IMR-90 (cell line): ENCODE measurements at places on chromosomes 4 and X.
A peak's percentile ranks its signal among the peaks of the same experiment; 100 is the strongest.

GRCh38 chr4:181757910-181758660 is 485.1 kb upstream of the TENM3 start:
- no peak for DNase-seq
- H3K27me3 ChIP-seq, result no peaks in the 10 kb centered on the region
- no peaks in the 10 kb centered on the region for H3K36me3 ChIP-seq
- no peak overlapping the region for H3K27ac ChIP-seq
- peaks cover 2% of the 10 kb centered on the region; the same call in 1 of the 2 replicates for H3K4me1 ChIP-seq

DNA sequence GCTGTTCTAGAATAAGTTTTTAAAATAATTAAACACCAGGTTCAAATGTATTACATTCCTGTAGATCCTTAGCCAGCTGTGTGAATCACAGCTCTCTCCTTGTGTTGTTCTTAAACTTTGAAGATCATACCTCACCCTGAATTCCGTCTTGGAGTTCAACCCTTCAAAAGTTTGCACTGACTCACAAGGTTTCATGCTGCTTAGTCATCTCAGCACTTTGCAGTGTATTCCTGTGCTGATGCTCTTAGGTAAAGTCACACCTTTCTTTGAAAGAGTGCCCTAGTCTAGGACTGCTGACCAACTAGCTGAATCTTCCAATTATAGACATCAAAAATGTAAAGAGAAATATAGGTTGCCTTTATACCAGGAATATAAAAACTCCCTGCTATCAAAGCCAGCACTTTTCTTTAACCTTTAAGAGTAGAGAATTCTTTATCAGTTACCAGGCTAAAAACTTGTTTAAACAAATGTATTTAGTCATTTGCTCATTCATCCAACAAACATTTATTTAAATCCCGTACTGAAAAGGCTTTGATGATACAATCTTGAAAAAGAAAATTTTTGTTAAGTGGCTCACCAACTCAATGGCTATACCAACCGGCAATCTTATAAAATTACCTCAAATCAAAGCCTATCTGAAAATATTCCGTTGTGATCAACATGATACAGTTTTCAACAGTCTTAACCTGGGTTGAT is 169.7 kb downstream of the RAP1GDS1 start:
- peaks cover 4% of the 10 kb centered on the region for H3K36me3 ChIP-seq
- peak overlapping the region; percentile 33 for H3K27ac ChIP-seq
- no peaks in the 10 kb centered on the region for H3K27me3 ChIP-seq
- no peak overlapping the region for H3K4me3 ChIP-seq

GRCh38 chrX:53082773-53083616 is 828 bp downstream of the TSPYL2 start:
- H3K4me1 ChIP-seq, result peaks cover 3% of the 10 kb centered on the region; the same call in 1 of the 2 replicates
- H3K27ac ChIP-seq, result peak overlapping the region; percentile 49
- no peak for DNase-seq
- H3K4me3 ChIP-seq, result peak overlapping the region; percentile 76

DNA sequence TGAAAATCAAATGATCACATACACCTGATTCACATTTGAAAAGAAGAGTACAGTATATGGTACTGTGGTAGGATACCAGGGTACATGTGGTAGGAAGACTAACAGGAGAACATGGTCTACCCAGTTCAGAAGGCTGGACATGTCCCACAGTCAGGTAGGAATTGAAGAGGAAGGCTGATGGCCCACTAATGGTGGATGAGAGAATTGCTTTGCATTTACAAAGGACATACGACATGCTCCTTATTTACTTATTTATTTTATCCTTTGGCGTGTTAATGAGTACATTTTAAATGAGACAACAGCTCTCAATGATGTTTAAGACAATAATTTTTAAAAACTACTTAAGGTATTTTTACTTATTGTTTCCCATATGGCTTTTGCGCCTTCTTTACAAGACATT is 106.7 kb upstream of the BMP2K start:
- H3K27ac ChIP-seq, result no peak overlapping the region
- H3K4me3 ChIP-seq, result no peak overlapping the region

DNA sequence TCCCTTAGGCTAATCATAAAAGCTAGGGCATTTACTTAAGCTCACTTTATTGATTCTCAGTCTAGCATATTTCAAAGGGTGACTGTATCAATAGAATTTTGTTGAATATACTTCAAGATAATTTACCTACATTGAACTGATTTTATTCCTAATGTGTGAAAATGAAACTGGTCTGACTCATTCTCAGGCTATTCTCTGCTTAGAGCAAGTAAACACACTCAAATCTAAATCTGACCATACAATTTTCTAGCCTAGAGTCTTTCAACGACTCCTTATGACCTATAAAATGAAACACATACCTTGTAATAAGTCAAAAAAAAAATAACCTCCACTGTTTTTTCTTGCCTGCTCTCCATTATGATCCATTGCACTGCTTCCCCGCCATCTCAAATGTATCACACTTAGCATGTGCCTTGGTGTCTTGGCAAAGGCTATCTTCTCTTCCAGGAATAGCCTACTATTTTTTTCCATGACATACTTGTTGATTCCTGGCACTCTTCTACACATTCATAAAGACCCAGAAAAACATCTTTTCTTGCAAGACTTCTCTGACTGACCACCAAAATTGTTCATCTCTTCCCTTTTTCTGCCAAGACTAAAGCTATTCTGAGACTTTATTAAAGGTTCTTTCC is 965.1 kb upstream of the HS3ST1 start:
- no peak for DNase-seq
- no peaks in the 10 kb centered on the region for H3K27me3 ChIP-seq
- no peaks in the 10 kb centered on the region for H3K4me1 ChIP-seq
- H3K27ac ChIP-seq, result no peak overlapping the region
- H3K4me3 ChIP-seq, result no peak overlapping the region

- no peak overlapping the region; the same call in 1 of the 2 replicates for H3K4me3 ChIP-seq
- H3K4me1 ChIP-seq, result peaks cover 11% of the 10 kb centered on the region
- H3K27me3 ChIP-seq, result no peaks in the 10 kb centered on the region
Observed at GRCh38 chr4:102692474-102692873, 68.3 kb downstream of the MANBA start.

- H3K4me1 ChIP-seq, result peaks cover 5% of the 10 kb centered on the region; the same call in 1 of the 2 replicates
- peak; percentile 8 for DNase-seq
- H3K27me3 ChIP-seq, result no peaks in the 10 kb centered on the region
- no peak overlapping the region for H3K27ac ChIP-seq
- no peaks in the 10 kb centered on the region for H3K36me3 ChIP-seq
Observed at GRCh38 chrX:19849464-19850080, 37.8 kb downstream of the SH3KBP1 start.

DNA sequence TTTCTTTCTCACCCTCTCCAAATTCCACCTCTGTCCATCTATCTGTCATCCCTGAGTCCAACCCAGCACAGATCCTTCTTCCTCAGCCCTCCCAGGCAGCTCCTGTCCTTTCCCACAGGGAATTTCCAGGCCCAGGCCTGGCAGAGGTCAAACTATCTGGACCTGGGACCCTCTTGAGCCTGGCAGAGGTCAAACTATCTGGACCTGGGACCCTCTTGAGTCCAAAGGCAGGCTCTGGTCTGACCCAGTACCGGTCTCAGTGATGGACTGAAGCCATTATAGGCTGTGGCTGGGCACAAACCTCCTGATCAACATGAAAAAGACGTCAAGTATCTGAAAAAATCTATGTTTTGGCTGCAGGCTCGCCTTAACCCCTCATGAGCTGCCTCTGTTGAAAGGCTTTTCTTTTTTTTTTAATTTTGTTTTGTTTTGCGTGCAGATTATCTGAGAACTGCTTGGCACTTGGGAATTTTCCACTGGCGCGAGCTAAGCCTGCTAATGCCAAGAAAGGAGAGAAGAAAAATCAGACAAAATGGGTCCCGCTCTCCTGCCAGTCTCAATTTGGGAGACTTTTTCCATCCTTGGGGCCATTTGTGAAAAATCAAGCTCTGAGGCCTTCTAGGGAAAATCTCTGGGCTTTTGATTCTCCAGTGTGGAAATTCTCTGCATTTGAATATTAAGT is 31.2 kb downstream of the MSX1 start:
- no peak for DNase-seq
- H3K4me3 ChIP-seq, result no peak overlapping the region
- no peaks in the 10 kb centered on the region for H3K36me3 ChIP-seq
- no peak overlapping the region for H3K27ac ChIP-seq
- H3K27me3 ChIP-seq, result peaks cover 34% of the 10 kb centered on the region

GRCh38 chr4:158282252-158282651 is 72.0 kb downstream of the TMEM144 start:
- H3K27ac ChIP-seq, result no peak overlapping the region
- no peak overlapping the region for H3K4me3 ChIP-seq
- H3K27me3 ChIP-seq, result no peaks in the 10 kb centered on the region
- peak; percentile 40 for DNase-seq
- H3K4me1 ChIP-seq, result no peaks in the 10 kb centered on the region

DNA sequence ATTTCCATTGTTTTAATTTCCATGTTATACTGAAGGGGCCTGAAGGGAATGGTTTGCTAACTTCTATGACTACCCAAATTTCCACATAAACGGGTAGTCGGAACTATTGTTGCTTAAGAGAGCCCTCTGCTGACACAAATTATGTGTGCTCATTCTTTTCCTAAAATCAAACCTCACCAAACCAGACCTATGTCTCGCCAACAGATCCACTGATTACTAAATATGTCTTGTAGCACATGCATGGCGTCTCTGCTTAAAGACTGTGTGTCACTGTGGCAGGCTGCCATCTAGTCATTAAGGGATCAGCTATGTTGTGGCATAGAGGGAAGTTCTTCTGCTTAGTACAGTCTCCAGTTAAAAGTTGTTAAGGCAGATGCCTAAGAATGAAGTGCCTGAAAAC is 25.1 kb downstream of the PIR start:
- no peak overlapping the region for H3K27ac ChIP-seq
- H3K27me3 ChIP-seq, result peaks cover 2% of the 10 kb centered on the region; the same call in 1 of the 2 replicates
- no peak overlapping the region for H3K4me3 ChIP-seq
- H3K4me1 ChIP-seq, result peaks cover 2% of the 10 kb centered on the region
- no peaks in the 10 kb centered on the region for H3K36me3 ChIP-seq
- DNase-seq, result peak; percentile 67

DNA sequence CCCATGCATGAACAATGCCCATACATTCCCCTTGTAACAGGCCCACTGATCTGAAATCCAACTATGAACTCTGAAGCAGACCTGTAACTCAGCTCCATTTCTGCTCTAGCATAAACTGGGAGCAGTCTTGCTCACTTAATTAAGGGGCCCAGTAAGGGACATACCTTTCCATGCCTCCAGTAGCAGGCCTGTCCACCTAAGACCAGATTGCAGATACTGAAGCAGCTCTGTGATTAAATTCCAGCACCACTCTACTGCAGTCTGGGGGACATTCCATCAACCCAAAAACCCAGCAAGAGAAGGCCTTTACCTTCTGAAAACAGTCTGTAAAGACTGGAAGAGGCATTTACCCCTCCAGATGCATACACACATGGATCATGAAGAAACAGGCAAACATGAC is 162.0 kb upstream of the NEIL3 start:
- no peaks in the 10 kb centered on the region for H3K27me3 ChIP-seq
- no peaks in the 10 kb centered on the region for H3K36me3 ChIP-seq
- DNase-seq, result no peak
- H3K4me3 ChIP-seq, result no peak overlapping the region

DNA sequence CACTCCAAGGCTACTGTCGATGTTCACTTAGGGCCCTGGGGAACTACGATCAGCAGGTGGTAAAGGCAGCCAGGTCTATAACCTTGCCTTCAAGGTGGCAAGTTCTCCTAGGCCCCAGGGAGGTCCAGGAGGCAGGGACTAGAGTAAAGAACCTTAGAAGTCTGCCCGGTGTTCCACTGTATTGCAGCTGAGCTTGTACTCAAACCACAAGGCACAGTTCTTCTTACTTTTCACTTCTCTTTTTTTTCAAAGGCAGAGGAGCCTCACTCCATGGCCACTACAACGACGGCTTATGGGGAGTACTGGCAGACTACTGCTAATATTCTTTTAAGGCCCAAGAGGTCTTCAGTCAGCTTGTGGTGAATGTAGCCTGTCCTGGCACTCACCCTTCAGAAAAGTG is 78.8 kb upstream of the GPR174 start:
- H3K36me3 ChIP-seq, result no peaks in the 10 kb centered on the region
- no peaks in the 10 kb centered on the region for H3K4me1 ChIP-seq
- H3K27me3 ChIP-seq, result no peaks in the 10 kb centered on the region
- no peak overlapping the region for H3K4me3 ChIP-seq

- no peaks in the 10 kb centered on the region for H3K27me3 ChIP-seq
- H3K4me3 ChIP-seq, result no peak overlapping the region
- DNase-seq, result no peak
- H3K4me1 ChIP-seq, result no peaks in the 10 kb centered on the region
- no peak overlapping the region for H3K27ac ChIP-seq
- H3K36me3 ChIP-seq, result no peaks in the 10 kb centered on the region
Observed at GRCh38 chr4:64174247-64174882, 234.9 kb downstream of the TECRL start.

DNA sequence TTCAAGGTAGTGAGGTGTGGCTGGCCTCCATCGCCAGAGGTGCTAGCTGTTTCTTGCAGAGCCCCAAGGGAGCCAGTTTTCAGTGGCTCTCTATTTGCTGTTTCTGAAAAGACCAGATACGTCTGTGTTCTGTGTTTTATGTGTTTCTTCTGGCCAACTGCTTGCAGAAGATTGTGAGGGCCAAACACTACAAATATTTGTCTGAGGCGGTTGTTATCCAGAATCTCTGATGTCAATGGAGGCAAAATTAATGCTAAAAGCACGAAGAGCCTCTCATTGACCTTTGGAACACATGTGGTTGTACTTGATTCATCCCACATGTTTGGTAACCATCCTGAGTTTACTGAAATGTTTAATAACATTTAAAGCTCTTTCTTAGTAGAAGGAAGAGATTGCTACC is 113.9 kb downstream of the CT47B1 start:
- H3K27ac ChIP-seq, result no peak overlapping the region
- no peaks in the 10 kb centered on the region for H3K4me1 ChIP-seq
- peak; percentile 5 for DNase-seq
- H3K36me3 ChIP-seq, result no peaks in the 10 kb centered on the region
- H3K27me3 ChIP-seq, result no peaks in the 10 kb centered on the region

- DNase-seq, result peak; percentile 58
- no peaks in the 10 kb centered on the region for H3K27me3 ChIP-seq
- no peaks in the 10 kb centered on the region for H3K36me3 ChIP-seq
- peaks cover 8% of the 10 kb centered on the region; the same call in 1 of the 2 replicates for H3K4me1 ChIP-seq
- no peak overlapping the region for H3K4me3 ChIP-seq
Observed at GRCh38 chr4:108885211-108885610, 122.4 kb upstream of the ETNPPL start.

- H3K4me1 ChIP-seq, result peaks cover 3% of the 10 kb centered on the region; the same call in 1 of the 2 replicates
- H3K4me3 ChIP-seq, result no peak overlapping the region
- peak; percentile 79 for DNase-seq
- H3K27me3 ChIP-seq, result no peaks in the 10 kb centered on the region
- no peak overlapping the region for H3K27ac ChIP-seq
Observed at GRCh38 chr4:138680989-138681604, 334.5 kb upstream of the NOCT start.

- no peak for DNase-seq
- H3K27me3 ChIP-seq, result no peaks in the 10 kb centered on the region
- peaks cover 1% of the 10 kb centered on the region for H3K4me1 ChIP-seq
- no peak overlapping the region for H3K27ac ChIP-seq
Observed at GRCh38 chr4:52979821-52980590, 117.9 kb downstream of the RASL11B start.

GRCh38 chrX:3811331-3812311 is 98.2 kb upstream of the PRKX start:
- H3K27ac ChIP-seq, result no peak overlapping the region
- DNase-seq, result peak; percentile 58
- peaks cover 12% of the 10 kb centered on the region for H3K27me3 ChIP-seq
- H3K4me3 ChIP-seq, result no peak overlapping the region
- no peaks in the 10 kb centered on the region for H3K4me1 ChIP-seq
